ENCODE measurements at places on chromosomes 12 and 14.

- DNase-seq: no peak
Measured at GRCh38 chr12:13104409-13104808, 942 bp upstream of the GSG1 start.

GRCh38 chr12:93902736-93903562 lies 225.8 kb downstream of the CRADD start:
- DNase-seq: no peak

GRCh38 chr12:54154681-54155186 lies 34.1 kb downstream of the SMUG1 start:
- DNase-seq: no peak

DNA sequence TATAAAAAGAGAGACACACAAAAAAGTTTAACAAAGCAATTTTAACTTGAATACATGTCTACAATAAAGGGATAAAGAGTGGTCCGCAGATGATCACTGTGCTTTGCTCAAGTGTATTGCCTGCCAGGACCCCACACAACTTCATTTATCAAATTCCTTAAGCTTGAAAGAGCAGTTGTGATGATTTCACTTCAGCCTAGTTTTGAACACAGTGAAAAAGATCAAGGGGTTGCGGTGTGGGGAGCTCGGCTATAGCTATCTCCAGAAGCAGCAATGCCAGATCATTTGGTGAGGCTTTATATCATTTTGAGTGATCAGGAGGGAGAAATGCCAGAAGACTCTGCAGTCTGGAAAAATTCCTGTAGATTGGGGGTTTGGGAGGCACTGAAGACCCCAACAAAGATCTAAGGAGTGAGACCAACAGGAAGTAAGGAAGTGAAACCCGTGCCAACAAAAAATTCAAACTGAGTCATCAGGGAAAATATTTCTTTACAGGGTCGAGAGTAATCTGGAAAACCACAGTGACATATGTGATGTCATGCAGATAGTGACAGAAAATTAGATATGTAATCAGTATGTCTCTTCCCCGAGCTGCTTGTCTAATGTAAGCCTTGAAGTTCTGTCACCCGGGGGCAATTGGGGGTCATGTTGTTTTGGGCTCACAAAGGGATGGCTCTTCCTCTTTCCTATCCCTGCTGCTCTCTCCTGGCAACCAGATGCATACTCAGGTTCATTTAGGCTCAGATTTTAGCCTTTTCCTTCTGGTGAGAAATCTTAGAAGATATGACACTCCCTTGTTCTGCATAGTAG lies 221.8 kb downstream of the MSRB3 start:
- DNase-seq: no peak

- DNase-seq: no peak
Measured at GRCh38 chr14:101223561-101224162, 320.1 kb upstream of the RTL1 start.

DNA sequence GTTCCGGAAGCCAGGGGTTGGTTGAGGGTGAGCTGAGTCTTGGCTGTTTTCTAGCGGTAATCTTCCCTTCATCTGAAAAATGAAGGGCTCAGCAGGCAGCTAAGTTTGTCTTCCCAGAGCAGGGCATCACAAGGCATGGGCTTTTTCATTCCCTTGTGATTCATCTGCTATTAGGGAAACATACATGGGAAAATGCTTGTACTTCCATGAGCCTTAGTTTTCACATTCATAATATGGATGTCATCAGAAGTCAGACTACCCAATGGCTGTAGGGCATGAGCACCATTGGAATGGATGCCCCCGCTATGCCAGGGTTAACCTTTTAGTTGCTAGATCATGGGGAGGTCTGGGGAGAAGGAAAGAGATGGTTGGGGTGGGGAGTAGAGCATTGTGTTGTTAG lies 18.7 kb downstream of the HELB start:
- DNase-seq: no peak

GRCh38 chr12:25872137-25872536 lies 86.3 kb upstream of the RASSF8 start:
- no peak for DNase-seq
